ENCODE measurements at places on chromosomes 1 and 21. TPM values are rescaled to one million over a fixed set of nuclear protein-coding genes. Genes with fewer than 3 reads are reported as not detected.

Gene FAM163A
- 0.07 TPM for total RNA-seq

Gene OR10J1
- total RNA-seq = not detected

Gene OPRD1
- total RNA-seq = not detected

Gene SDF4
- total RNA-seq = 112 TPM

Gene ACTN2
- total RNA-seq = not detected

Gene UBE2G2
- 41.5 TPM for total RNA-seq

Gene SH2D2A
- 0.74 TPM for total RNA-seq

Gene LCE1A
- not detected for total RNA-seq

Gene LYPD8
- total RNA-seq = not detected

Gene NHLH1
- not detected for total RNA-seq

Gene ALPL
- total RNA-seq = 50.8 TPM

DNA sequence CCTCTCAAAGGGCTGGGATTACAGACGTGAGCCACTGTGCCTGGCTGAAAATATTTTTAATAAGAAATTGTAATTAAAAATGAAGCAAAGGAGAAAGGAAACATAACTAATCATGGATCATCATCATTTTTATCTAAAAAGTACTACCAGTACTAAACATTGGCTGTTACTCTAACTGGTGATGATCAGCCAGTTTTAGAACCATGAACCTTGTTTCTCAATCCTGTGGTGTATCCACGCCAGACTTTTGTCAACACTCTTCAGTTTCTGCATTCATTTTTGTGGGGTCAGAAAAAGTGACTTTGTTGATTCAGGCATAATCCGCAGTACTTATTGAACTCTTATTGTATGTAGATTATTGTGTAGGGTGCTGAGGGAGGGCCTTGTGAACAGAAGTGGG is 52.3 kb downstream of the VPS13D start:
- H3K4me3 ChIP-seq = no peak overlapping the region
- no peaks in the 10 kb centered on the region for H3K4me1 ChIP-seq
- DNase-seq = no peak
- no peak overlapping the region for H3K27ac ChIP-seq
- peaks cover 3% of the 10 kb centered on the region for H3K36me3 ChIP-seq

DNA sequence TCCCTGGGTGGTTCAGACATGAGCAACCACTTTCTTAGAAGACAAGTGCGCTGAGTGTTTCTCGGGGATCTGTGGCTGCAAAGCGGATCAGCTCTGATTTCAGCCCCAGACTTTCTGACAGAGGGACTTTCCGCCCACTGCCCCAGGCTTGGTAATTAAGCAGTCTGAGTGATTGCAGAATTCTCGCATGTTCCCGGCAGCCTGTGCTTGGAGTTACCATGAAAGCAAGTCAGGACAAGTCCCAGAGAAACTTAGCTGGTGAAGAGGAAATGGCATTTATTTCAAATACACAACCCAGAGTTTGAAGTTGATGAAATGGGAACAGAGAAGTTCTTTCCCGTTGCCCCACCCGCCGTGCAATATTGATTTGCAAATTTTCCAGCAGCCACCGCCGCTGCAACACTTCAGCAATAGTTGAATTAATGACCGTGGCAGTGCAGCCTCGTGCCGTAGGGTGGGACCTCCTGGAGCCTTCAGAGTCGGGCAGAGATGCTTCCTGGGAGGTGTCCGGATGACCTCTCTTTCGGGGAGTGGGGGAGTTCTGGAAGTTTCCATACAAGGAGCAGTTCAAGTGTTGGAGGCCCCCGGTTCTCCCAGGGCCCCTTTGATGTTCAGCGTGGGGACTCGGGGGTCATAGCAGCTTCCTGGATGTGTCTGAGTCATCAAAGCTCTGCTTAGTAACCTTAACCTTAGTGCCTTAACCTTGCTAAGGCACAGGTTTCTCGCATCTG is 134.7 kb downstream of the KAZN start:
- H3K27me3 ChIP-seq = no peaks in the 10 kb centered on the region
- no peaks in the 10 kb centered on the region for H3K36me3 ChIP-seq
- no peak for DNase-seq
- H3K27ac ChIP-seq = no peak overlapping the region
- no peak overlapping the region for H3K4me3 ChIP-seq

- no peak overlapping the region for H3K27ac ChIP-seq
- H3K4me1 ChIP-seq = no peaks in the 10 kb centered on the region
- no peak overlapping the region for H3K4me3 ChIP-seq
- DNase-seq = no peak
- H3K36me3 ChIP-seq = no peaks in the 10 kb centered on the region
Measured at GRCh38 chr1:192561301-192561700, 14.3 kb upstream of the RGS1 start.

- no peaks in the 10 kb centered on the region for H3K4me1 ChIP-seq
- no peak overlapping the region for H3K27ac ChIP-seq
- peak overlapping the region; percentile 42 for H3K4me3 ChIP-seq
- DNase-seq = no peak
- no peaks in the 10 kb centered on the region for H3K27me3 ChIP-seq
Measured at GRCh38 chr1:81305997-81306452, 494.7 kb upstream of the ADGRL2 start.

DNA sequence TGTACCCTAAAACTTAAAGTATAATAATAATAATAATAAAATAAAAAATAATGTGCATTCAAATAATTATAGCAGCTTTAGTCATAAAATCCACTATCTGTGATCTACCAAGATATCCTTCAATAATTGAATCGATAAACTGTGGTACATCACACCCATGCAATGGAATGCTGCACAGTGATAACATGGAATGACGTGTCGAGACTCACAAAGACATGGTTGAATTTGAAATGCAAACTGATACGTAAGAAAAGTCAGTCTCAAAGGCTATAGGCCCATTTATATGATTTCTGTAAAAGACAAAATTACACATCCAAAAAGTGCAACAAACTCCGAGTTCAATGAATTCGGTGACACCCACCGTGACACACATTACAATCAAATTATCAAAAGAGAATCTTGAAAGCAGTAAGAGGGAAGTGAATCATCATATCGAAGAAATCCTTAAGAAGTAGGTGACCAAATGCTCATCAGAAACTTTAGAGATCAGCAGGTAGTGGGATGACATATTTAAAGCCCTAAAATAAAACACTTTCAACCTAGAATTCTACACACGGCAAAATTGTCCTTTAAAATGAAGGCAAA is 5.2 kb upstream of the SPRR2E start:
- no peak for DNase-seq
- H3K4me1 ChIP-seq = no peaks in the 10 kb centered on the region

- H3K27me3 ChIP-seq = no peaks in the 10 kb centered on the region
- DNase-seq = no peak
- H3K4me1 ChIP-seq = no peaks in the 10 kb centered on the region
Measured at GRCh38 chr1:162396201-162396906, 14.8 kb downstream of the C1orf226 start.

DNA sequence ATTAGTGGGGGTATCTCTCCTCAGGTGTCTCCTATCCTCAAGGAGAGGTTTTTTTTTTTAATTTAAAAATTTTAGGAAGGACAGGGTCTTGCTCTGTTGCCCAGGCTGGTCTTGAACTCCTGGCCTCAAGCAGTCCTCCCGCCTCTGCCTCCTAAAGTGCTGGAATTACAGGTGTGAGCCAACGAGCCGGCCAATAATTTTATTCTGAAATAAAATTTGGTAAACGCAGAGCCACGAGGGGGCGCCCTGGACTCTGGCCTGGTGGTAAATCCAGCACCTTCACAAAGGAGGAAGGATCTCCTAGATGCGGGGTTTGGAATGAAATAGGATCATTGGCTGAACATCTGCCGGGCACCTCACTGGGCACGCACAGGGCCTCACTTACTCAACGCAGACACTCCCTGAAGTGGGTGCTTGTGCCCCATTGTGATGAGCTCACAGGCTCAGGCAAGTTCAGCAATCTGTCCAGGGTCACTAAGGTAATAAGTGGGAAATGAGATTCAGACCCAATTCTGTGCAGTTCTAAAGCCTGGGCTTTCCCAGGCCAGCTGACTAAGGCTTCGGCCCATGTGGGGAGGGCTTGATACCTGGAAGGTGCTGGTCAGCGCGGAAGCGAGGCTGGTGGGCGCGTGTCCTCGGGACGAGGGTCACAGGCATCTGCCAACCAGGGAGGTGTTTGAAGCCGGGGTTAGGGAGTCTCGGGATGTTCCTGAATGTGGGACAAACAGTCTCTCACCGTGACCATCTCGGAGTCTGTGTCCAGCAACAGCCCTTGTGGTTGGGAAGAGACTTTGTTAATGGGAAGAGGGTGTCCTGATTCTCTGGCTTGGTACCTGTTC is 32.7 kb upstream of the ETV3 start:
- no peak overlapping the region for H3K4me3 ChIP-seq
- H3K36me3 ChIP-seq = no peaks in the 10 kb centered on the region
- DNase-seq = no peak
- no peaks in the 10 kb centered on the region for H3K27me3 ChIP-seq
- no peak overlapping the region for H3K27ac ChIP-seq

- H3K36me3 ChIP-seq = no peaks in the 10 kb centered on the region
- no peaks in the 10 kb centered on the region for H3K27me3 ChIP-seq
- H3K27ac ChIP-seq = no peak overlapping the region
Measured at GRCh38 chr21:45177039-45177438, 102.7 kb downstream of the ADARB1 start.

DNA sequence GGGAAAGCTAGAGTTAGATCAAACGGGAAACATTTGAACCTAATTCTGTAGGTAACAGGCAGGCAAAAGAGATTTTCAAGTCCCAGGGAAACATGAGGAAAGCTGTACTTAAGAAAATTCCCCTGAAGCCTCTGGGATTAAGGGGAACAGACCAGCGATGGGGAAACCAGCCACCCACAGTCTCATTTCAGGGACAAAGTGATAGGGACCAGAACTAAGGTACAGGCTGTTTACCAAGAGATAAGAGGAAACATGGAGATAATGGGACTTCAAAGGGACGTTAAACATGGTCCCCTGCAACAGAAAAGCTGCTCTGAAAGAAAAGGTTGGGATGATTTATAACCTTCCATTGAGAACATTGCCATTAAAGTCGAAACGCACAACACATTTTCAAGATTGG is 84.4 kb downstream of the NTPCR start:
- H3K4me1 ChIP-seq = no peaks in the 10 kb centered on the region
- no peak overlapping the region for H3K27ac ChIP-seq
- H3K27me3 ChIP-seq = no peaks in the 10 kb centered on the region
- no peak overlapping the region for H3K4me3 ChIP-seq
- H3K36me3 ChIP-seq = no peaks in the 10 kb centered on the region

GRCh38 chr1:210299501-210299900 is 29.2 kb upstream of the HHAT start:
- no peaks in the 10 kb centered on the region for H3K27me3 ChIP-seq
- no peaks in the 10 kb centered on the region for H3K4me1 ChIP-seq
- DNase-seq = no peak

DNA sequence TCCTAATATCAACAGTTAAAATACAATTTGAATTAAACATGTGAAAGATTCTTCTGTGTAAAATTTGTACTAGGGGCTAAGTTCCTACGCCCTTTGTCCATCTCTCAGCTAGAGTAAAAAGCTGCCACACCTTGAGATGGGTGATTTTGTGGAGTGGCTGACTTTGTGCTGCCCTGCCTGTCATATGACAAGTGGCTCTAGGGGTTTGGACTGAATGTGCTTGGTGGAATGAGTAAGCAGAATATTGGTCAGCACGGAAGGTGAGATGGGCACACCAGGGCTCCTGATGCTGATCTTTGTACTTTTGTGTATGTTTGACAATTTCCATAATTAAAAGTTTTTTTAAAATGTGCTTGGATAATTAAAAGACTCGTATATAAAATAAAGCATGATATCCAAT is 133.6 kb upstream of the SLC45A1 start:
- H3K4me3 ChIP-seq = no peak overlapping the region
- no peaks in the 10 kb centered on the region for H3K36me3 ChIP-seq
- H3K27me3 ChIP-seq = no peaks in the 10 kb centered on the region
- H3K4me1 ChIP-seq = peaks cover 5% of the 10 kb centered on the region
- H3K27ac ChIP-seq = no peak overlapping the region

GRCh38 chr1:8752411-8752810 is 65.0 kb downstream of the RERE start:
- no peaks in the 10 kb centered on the region for H3K36me3 ChIP-seq
- H3K4me3 ChIP-seq = no peak overlapping the region
- no peaks in the 10 kb centered on the region for H3K27me3 ChIP-seq
- H3K4me1 ChIP-seq = no peaks in the 10 kb centered on the region

DNA sequence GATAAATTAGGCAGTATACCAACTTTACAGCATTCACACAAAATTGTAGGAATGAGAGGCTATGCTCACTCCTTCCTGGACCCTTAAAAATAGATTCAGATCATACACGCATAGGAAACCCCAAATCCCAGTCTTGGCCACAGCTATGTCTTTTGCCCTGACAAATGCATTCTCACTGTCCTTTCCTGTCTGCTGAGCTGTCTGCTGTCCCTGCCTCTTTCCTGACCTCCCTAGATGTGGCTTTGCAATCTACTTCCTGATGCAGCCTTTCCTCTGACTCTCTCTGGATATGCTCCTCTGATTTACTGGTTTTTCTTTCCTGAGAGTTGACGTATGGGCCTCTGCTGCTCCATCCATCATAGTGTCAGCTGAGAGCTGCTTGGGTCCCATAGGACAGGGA is 59.8 kb upstream of the SLC35F3 start:
- no peaks in the 10 kb centered on the region for H3K36me3 ChIP-seq
- no peak for DNase-seq
- H3K4me3 ChIP-seq = no peak overlapping the region
- no peak overlapping the region for H3K27ac ChIP-seq

DNA sequence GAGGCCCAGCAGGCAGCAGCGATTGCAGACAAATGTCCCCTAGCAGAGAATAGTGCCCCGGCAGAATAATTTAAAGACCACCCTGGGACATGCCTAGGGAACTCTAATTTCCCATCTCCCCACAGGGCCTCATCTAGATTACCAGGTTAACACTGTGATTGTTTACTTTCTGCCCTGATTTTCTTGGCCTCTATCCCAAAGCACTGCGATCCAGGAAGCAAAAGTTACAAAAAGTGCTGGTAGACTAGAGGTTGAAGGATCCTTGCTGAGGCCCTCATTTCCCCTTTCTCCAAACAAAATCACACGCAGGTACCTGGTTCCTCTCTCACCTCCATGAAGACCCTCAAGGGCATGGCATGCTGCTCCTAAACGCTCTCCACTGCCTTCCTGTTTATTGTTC is 229.7 kb downstream of the C1orf94 start:
- H3K27ac ChIP-seq = no peak overlapping the region
- no peaks in the 10 kb centered on the region for H3K36me3 ChIP-seq
- no peak for DNase-seq
- H3K27me3 ChIP-seq = no peaks in the 10 kb centered on the region
- H3K4me1 ChIP-seq = no peaks in the 10 kb centered on the region

- no peak overlapping the region for H3K4me3 ChIP-seq
- no peaks in the 10 kb centered on the region for H3K36me3 ChIP-seq
- no peak overlapping the region for H3K27ac ChIP-seq
- no peaks in the 10 kb centered on the region for H3K4me1 ChIP-seq
- no peak for DNase-seq
Measured at GRCh38 chr1:25947027-25947426, 40.8 kb upstream of the STMN1 start.

DNA sequence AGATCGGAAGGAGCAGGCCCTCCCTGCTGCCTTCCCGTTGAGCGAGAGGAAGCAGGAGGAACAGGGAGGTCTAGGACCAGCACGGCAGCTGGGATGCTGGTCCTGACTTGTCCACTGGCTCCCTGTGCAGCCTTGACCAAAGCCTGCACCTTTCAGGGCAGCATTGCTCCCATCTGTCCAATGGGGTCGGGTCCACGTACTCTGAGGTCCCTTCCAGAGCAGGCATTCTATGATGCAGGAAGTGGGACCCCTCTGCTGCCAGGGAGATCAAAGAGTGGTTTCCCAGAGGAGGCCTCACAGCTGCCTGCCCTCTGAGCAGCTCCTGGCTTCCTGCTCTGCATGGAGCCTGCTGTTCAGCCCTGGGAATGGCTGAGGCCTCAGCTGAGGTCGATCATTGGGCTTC is 21.7 kb upstream of the ZNF362 start:
- H3K4me1 ChIP-seq = no peaks in the 10 kb centered on the region
- H3K27me3 ChIP-seq = no peaks in the 10 kb centered on the region
- H3K36me3 ChIP-seq = no peaks in the 10 kb centered on the region
- no peak overlapping the region for H3K4me3 ChIP-seq
- no peak for DNase-seq
- no peak overlapping the region for H3K27ac ChIP-seq
